Left lobe of liver (tissue), 2 donors: ENCODE measurements at places on chromosomes 7 and 10.

- DNase-seq: no peak
Observed at GRCh38 chr10:97255512-97256293, 36.7 kb downstream of the ARHGAP19 start.

GRCh38 chr10:62817121-62817765 lies 1.1 kb upstream of the EGR2 start:
- DNase-seq: peak; percentile 65

DNA sequence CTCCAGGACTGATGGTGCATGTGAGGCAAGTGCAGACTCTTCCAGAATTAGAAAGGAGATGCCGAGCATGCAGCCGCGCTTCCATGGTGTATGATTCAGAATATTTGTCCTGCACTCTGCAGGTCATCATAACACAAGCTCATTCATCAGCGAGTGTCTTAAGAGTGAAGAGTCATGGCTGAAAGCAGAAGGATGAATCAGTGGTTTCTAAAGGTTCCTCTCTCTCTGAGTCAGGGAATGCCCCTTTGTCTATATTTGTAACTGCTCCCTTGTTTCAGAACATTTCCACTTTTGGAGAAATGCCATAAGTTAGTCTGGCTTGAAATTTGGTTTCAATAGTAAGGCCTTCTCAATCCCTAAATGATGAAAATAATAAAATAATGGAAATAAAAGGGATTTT lies 52.3 kb downstream of the HECW1 start:
- DNase-seq: no peak

- no peak for DNase-seq
Observed at GRCh38 chr7:132899833-132900232, 182.1 kb downstream of the CHCHD3 start.

- DNase-seq: no peak
Observed at GRCh38 chr10:132341017-132341416, 9.0 kb downstream of the LRRC27 start.

DNA sequence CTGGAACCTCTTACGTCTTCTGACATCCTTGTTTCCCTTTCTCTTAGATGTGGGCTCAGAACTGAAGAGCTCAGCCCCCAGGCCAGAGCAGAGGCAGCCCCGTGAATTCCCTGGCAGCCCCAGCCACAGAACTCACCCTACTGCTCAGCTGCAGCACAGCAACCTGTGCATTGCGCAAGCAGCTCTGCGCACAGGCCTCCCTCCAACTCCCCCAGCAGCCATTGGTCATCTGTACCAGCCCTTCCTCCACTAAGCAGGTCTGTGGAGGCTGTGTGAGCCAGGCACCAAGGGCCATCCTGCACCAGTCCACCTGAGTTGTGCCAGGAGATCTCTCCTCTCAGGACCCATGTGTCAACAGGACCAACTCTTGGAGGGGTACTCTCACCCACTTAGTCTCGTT lies 54.5 kb downstream of the ZNF33B start:
- no peak for DNase-seq

DNA sequence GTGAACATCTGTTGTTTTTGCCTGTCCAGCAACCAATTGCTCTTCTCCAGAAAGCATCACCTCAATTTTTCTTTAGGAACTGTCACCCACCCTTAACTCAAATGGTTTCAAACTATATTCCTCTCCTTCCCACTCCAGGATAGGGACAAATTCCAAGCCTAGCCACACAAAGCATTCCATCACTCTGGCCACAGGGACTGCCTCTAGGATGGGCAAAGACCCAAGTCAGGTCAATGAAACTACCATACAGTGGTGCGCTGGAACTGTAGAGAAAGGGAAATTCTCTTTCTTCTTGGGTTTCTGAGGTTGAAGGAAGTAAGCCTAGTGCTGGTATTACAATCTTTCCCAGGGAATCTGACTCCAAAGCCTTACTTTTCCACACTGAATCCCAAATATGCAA lies 3.6 kb downstream of the MICU1 start:
- DNase-seq: no peak

DNA sequence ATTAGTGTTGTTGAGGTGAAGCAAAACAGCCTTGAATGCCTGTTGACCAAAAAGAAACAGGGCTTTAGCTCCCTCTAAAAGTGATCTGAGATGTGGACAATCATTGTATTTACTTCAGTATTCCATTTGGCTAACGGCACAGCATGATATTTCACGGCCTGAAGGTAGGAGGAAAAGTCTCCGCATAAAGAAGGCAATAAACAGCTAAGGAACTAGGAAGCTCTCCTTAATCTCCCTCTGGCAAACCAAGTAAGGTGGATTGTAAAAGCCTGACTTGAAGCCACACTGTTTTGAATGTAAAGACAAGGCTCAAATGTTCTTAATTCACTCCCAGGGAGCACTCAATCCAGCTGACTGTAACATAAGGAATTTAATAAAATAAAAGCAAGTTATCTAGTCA lies 160.0 kb upstream of the ZNF804B start:
- no peak for DNase-seq

- no peak for DNase-seq
Observed at GRCh38 chr7:103870664-103871063, 118.8 kb downstream of the RELN start.

DNA sequence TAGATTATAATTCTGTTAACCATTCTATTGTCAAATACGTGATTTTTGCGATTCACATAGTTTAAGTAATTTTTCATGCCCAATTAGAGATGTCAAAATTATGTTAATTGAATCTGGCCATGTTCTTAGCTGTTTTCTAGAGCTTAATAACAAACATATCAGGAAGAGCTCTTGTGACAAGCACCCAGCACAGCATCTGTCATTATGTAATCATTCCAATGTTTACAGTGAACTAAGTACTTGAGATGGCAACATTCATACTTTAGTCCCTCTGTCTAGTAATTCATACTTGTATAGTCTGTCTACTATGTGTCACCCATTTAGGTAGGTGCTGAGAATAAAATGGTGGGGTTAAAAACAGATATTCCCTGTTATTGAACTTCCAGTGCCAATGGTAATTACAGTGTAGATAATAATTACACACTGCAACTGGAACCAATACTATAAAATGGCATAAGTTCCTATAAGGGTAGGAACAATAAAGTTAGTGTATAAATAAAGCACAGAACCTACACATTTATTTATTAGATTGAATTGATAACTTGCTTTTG lies 55.2 kb downstream of the ZEB1 start:
- DNase-seq: no peak

GRCh38 chr7:31705377-31705776 lies 18.4 kb downstream of the PPP1R17 start:
- DNase-seq: no peak

- no peak for DNase-seq
Observed at GRCh38 chr7:120360918-120361317, 87.9 kb downstream of the KCND2 start.

DNA sequence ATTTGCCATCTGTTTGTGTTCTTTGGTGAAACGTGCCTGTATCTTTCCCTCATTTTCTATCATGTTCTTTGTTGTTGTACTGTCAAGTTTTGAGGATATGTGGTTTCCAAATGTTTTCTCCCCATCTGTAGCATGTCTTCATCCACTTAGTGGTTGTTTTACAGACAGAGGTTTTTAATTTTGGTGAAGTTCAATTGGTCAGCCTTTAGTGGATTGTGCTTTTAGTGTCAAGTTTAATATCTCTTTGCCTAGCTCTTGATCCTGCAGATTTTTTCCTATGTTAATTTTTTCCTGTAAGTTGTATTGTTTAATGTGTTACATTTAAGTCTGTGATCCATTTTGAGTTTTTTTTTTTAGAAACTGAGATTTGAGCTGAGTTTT lies 95.9 kb downstream of the ANKRD61 start:
- DNase-seq: no peak

DNA sequence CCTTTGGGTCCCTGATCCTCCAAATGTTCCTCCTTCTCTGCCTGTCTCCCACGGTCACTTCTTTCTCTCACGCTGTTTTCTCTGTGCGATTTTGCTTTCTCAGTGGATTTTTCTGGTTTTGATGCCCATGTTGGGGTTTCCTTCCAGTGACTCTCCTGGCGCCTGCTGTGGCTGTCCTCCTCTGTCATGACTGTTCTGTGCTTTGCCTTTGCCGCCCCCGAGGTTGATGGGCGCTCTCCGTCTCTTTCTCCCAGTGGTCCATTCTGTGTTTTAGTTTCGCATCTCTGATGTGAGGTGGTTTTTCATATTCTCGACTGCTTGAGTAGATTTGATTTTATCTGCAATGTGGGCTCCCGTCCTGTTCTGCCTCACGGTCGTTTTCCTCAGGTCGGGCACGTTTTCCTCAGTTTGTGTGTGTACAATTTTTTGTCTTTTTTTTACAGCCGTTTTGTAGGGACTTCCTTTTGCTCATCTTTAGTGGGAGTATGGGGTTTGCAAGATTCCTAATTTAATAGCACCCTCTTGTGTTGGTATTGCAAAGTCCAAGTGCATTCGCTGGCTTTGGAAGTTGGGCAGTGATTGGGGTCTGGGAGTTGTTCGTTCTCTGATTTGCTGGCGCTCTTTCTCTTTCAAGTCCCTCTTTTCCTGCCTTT lies 100.0 kb downstream of the INPP5A start:
- DNase-seq: peak; percentile 39
